ENCODE measurements at places on chromosomes 5 and 9. TPM values are rescaled to one million over a fixed set of nuclear protein-coding genes. Genes with fewer than 3 reads are reported as not detected.

Gene VPS13A
- 12.3 TPM for total RNA-seq

Gene SOHLH1
- not detected for total RNA-seq

Gene MYO10
- total RNA-seq = 42.1 TPM

Gene POU5F2
- not detected for total RNA-seq

Gene PCDHGA12
- total RNA-seq = not detected
